ENCODE measurements at places on chromosomes 3 and 15.
A peak's percentile ranks its signal among the peaks of the same experiment; 100 is the strongest.

- no peak for DNase-seq
Measured at GRCh38 chr3:194212845-194213331, 76.9 kb downstream of the HES1 start.

- DNase-seq: no peak
Measured at GRCh38 chr3:170840291-170840859, 29.6 kb downstream of the RPL22L1 start.

DNA sequence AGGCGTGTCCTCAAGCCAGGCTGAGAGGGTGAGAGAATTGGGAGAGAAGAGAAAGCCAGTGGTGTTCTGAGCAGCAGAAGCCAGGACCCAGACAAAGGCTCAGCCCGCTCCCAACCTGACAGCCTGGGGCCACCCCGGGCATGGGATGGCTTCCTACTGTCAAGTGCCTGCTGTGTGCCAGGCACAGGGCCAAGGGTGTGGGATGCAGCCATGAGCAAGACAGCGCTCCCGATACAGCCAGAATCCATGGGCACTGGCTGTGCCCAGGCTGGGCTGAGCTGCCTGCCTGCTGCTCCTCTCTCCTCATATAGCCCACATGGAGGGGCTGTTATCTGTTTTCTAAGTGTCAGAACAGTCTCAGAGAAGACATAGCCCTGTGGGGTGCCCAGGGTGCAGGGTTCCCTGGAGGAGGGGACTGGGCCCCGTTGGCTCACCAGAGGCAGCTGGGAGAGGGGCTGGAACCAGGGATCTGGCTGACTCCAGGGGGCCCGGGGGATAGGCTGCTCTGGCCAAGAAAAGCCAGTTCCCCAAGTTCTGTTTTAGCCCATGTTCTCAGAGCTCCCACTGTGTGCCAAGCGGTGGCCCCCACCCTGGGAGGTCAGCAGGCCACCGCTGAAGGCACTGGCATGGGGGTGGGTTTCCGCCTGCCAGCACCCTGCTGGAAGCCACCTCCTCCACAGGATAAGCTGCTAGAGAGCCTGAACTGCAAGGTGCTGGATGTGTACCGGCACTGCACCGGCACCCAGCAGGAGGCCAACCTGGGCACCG, 39.0 kb downstream of the CFAP100 start:
- peak; percentile 44 for DNase-seq

DNA sequence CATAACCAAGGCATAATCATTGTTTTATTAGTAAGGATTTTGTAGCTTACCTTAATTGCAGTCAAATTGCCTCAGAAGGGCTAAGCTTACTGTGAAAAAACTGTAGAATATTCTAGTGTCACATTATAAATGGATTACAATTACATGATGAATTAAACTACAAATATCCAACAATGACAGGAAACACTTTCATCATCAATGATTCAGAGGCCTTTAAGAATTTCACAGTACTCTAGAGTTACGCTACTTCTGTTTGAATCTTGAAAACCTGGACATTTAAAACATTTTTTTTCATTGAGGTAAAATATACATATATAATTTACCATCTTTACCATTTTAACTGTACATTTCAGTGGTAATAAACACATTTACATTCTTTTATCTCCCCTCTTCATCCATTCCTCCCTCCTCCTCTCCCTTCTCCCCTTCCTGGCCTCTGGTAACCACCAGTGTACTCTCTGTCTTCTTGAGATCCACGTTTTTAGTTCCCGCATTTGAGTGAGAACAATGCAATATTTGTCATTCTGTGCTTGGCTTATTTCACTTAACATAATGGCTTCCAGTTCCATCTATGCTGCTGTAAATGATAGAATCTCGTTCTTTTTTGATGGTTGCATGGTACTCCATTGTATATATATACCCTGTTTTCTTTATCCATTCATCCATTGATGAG, 54.7 kb downstream of the GJD2 start:
- DNase-seq: no peak

DNA sequence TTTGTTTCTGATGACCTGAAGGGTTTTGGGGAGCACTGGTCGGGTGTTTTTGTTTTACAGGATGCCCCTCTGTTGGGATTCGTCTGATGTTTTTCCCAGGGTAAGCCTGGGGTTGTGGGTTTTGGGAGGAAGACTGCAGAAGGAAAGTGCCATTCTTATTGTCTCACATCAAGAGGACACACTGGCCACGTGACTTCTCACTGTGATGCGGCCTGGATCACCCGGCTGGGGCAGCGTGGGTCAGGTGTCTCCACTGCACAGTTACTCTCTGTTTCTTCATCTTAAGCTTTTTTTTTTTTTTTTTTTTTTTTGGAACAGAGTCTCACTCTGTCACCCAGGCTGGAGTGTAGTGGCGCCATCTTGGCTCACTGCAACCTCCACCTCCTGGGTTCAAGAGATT, 120.5 kb downstream of the TMEM266 start:
- no peak for DNase-seq

GRCh38 chr3:194518652-194519051, 31.9 kb upstream of the ATP13A3 start:
- no peak for DNase-seq

DNA sequence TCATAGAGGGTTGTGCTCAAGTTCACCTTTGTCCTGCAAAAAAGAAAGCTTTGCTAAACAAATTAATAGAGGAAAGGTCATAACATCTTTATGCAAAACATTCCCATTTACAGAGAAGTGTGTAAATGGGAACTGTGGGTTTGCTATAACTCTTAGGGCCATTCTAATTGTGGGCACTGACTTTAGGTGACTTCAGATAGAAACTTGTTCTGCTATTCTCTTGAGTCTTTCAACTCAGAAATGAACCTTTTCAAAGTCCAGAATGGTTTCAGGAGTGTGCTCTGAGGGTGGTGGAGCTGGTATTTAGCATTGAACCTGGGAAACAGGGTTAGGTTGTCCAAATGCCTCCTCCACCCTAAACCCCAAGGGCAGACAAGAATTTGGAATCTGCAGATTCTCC, 34.0 kb downstream of the SPTSSB start:
- DNase-seq: no peak

- no peak for DNase-seq
Measured at GRCh38 chr3:169619793-169620192, 43.7 kb downstream of the MECOM start.

DNA sequence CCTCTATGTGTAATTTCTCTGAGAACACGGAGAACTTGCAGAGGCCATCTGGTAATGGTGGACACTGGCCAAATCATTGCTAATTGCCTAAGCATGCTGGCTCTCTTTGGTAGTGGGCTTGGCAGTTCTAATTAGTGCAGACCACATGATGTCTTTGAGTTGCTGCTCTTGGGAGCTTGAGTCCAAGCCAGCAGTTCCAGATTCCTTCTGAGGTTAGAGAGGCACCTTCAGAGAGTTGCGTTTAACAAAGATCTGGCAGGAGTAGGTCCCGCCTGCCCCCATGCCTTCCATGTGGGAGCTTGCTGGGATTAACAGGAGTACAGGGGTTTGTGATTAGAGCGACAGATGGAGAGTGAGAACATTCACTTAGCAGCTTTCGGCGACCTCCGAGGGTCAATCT, 449.0 kb upstream of the LMCD1 start:
- DNase-seq: no peak

- DNase-seq: no peak
Measured at GRCh38 chr3:11128682-11129632, 25.3 kb upstream of the HRH1 start.

DNA sequence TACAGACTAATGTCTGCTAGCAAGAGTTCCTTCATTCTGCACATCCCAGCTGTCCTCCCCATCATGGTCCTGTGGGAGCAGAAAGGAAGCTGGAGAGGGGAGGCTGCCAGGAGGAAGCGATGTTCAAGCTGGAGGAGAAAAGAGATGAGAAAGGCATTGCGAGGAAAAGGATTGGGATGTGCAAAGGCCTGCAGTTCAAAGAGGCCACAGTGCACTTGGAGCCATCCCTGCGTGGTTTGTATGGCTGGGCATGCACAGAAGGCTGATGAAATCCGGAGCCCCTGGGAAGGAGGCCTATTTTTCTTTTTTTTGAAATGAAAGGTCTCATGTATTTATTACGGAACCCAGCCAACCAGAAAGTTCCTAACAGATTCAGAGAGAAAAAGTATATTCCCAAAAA, 22.8 kb downstream of the AMOTL2 start:
- DNase-seq: no peak

DNA sequence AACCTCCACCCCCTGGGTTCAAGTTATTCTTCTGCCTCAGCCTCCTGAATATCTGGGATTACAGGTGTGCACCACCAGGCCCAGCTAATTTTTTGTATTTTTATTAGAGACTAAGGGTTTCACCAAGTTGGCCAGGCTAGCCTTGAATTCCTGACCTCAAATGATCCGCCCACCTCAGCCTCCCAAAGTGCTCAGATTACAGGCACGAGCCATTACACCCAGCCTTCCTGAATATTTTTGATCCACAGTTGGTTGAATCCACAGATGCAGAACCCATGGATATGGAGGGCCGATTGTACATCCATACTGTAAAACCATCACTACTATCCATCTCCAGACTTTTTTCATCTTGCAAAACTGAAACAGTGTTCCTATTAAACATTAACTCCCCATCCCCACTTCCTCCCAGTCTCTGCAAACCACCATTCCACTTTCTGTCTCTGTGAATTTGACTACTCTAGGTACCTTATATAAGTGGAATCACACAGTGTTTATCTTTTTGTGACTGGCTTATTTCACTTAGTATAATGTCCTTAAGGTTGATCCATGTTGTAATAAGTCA, 8.2 kb upstream of the TMEM62 start:
- no peak for DNase-seq

DNA sequence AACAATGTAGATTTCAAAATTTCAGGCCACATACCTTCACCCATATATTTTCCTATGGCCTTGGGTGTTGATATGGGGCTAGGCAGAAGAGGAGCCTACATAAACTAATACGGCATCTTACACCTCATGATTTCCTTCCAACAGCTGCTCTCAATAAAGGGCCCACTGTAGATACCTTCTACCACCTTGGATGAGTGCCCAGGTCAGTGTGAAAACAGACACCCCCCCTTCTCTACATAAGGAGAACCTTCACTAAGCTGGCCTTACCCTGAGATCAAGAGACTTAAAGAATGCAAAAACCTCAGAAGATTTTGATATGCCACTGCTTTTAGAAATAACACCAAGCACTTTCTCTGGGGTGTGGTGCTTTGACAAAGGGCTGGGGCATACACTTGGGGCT, 42.7 kb downstream of the SH3BP5 start:
- no peak for DNase-seq

- DNase-seq: no peak
Measured at GRCh38 chr3:153269730-153270129, 107.7 kb downstream of the RAP2B start.

DNA sequence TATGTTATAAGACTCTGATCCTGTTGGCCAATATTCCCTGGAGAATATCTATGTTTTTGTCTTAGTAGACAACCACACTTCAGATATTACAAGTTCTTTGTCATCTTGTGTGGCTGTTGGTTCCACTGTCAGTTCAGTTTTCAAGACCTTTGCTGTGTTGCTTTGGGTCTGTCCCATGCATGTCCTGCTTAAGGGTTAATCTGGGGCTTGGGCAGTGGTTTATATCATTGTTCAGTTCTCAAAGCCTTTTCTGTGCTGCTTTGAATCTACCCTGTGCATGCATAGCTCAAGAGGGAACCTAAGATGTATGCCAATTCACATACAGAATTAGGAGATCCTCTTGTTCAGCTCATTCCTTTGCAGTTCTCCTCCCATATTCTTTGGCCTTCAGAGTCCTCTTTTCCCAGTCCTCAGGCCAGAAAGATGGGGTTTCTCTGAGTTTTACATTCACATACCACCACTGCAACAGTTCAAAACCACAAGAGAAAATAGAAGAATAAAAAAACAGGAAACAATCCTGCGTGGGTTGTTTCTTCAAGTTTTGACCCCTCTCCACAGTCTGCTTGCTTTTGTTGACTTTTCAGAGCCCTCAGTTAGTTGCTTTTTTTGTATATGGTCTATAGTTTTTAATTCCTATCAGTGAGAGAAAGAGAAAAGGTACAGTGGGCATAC, 21.6 kb downstream of the BUB1B start:
- DNase-seq: no peak
